ENCODE measurements at places on chromosomes 3 and 15.

DNA sequence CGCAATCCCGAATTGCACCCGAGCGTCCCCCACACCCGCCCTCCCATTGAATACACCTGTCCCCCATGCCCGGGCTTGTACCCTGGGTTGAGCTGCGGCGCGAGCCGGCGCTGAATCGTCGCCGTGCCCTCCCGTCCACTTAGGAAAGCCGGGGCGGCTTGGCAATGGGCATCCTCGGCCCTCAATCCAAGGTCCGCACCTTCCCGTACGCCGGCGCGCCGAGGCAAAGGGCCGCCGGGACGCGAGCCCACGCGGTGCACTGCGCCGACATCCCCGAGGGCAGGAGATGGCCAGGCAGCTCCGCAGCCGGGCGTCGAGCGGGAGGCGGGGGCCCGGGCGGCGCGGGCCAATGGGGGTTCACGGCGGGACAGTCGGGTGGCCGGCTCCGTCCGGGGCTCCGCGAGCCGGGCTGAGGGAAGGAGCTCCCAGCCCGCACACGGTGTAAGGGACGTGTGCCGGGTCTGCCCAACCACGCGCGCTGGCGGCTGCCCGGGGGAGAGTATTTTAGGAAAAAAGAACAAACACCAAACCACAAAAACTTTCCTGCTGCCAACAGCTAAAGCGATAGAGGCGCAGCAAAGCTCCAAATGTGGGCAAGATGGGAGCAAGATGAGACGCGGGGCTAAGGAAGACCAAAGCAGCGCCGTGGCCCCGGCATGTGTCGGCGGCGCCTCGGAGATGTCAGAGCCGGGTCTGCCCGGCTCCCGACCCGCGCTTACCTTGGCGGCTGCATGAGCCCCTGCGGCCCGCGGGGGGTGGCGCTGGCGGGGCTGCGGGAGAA, 621 bp downstream of the RGMA start:
- peak; percentile 3 for DNase-seq

GRCh38 chr15:25717457-25718168, 145.5 kb downstream of the ATP10A start:
- DNase-seq: no peak

- no peak for DNase-seq
These were observed 176.5 kb upstream of the DPH6 start for GRCh38 chr15:35722501-35722900.

DNA sequence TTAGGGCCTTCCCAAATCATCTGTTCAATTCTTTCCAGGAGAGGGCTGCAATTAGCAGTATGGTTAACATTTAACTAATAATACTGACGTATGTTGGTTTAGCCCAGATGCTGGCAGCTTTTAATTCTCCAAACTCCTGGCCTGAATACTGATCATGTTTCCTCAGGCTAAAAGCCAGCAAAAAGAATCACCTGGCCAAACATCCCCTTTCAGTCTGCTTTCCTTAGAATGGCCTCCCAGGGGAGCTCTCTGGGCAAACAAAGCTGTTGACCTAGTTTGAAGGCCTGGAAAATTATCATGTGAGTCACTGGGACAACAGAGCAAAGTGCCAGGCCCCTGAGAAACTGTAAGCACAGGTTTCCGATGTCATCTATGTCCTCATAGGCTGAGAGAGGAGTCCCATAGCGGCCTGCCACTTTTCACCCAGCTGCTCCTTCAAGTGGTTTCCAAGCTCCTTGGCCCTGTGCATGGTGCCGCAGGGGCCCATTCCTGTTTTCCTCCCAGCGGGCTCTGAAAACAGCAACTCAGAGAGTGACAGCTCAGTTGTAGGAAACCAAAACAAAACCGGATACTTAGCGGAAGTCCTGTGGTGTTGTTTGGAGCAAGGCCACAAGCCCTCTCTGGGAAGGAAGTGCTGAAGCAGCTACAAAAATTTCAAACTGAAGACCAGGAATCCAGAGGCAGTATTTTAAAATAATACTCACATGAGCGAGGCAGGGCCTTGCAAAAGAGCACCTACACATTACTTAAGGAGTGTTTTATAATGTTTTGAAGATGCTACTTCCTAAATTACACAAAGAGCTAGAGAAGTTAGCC, 36.5 kb upstream of the RAB11A start:
- peak; percentile 30 for DNase-seq

DNA sequence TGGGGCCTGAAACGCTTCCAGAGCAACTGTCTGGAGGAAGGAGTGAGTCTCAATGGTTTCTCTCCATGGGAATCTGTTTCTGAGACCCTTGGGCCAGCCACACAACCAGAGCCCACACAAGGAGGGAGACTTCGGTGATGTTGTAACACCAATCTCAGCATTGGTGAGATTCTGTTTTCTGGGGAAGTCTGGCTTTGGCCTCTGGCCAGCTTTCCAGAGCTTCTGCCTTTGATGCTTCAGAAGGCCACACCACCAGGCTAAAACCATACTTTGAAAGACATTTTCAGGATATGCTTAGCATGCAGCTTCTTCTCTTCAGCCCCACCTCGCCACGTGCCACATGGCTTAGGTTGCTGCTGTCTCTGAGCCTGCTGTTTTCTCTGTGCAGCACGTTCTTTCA, 3.6 kb upstream of the EEFSEC start:
- DNase-seq: no peak

DNA sequence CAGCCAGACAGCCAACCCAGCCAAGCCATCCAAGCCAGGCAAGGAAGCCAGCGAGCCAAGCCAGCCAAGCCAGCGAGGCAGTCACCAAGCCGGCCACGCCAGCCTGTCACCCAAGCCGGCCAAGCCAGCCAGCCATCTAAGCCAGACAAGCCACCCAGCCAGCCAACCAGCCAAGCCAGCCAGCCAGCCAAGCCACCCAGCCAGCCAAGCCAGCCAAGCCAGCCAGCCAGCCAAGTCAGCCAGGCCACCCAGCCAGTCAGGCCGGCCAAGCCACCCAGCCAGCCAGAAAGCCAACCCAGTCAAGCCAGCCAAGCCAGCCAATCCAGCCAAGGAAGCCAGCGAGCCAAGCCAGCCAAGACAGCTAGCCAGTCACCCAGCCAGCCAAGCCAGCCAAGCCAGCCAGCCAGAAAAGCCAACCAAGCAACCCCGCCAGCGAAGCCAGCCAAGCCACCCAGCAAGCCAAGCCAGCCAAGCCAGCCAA, 201.2 kb downstream of the GOLGA6L6 start:
- DNase-seq: no peak

GRCh38 chr15:68638953-68639515, 60.2 kb downstream of the CORO2B start:
- no peak for DNase-seq

DNA sequence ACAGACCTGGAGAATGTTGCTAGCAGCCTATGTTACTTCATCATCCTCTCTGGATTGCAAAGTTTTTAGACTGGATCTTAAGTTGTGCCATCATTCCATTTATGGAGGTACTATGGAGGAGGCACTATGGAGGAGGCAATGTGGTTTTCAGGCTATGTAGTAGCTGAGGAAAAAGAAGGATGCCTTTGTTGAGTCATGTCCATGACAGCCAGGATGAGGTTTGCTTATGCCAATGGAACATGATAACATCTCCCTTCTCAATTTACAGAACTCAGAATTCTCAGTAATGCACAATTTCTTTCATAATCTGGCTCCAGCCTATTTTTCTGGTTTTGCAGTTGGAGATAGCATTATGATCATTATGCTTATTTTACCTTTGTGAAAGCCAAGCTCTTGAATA, 65.9 kb upstream of the TMEM108 start:
- no peak for DNase-seq

- DNase-seq: no peak
These were observed 81.6 kb downstream of the PLXNA1 start for GRCh38 chr3:127064391-127065137.
